Substantia nigra (tissue), 51 donors: ENCODE measurements at places on chromosomes 7 and 10.
A peak's percentile ranks its signal among the peaks of the same experiment; 100 is the strongest.

- no peak for DNase-seq
Measured at GRCh38 chr10:31147210-31147608, 115.5 kb upstream of the ZNF438 start.

GRCh38 chr7:117707080-117707479, 166.2 kb downstream of the CTTNBP2 start:
- DNase-seq, result no peak

DNA sequence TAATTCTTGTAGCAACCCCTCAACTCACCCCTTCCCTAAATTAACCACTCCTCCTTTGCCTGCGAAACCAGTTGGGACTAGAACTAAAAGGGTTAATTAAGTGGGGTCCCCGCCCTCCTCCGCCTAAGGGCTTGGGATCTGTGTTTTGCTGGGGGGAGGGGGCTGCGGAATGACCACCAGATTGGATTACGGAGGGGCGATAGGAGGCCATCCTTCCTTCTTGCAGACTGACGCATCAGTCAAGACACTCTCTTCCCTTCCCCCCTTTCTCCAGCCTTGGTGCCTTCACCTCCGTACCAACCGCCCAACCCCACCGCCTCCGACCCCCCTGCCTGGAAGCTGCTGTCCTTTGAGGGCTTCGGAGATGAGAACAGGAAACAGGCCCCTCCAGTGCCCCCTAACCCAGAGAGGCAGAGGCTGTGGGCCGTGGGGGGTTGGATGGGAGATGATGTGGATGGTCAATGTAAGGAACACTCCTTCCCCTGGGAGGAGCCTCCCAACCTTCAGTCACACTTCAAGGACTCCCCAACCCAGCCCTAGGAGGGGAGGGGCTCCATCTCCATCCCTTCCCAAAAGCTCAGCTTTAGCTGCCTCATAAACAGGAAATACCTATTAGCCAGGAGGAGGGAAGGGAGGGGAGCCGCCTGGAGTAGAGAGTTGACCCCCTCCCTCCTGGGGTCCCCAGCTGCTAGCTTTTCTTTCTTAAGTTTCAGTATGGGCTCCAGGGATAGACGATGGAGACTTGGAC, 997 bp upstream of the LDB1 start:
- peak; percentile 28 for DNase-seq

- no peak for DNase-seq
Measured at GRCh38 chr7:46393142-46393541, 472.1 kb upstream of the IGFBP3 start.

DNA sequence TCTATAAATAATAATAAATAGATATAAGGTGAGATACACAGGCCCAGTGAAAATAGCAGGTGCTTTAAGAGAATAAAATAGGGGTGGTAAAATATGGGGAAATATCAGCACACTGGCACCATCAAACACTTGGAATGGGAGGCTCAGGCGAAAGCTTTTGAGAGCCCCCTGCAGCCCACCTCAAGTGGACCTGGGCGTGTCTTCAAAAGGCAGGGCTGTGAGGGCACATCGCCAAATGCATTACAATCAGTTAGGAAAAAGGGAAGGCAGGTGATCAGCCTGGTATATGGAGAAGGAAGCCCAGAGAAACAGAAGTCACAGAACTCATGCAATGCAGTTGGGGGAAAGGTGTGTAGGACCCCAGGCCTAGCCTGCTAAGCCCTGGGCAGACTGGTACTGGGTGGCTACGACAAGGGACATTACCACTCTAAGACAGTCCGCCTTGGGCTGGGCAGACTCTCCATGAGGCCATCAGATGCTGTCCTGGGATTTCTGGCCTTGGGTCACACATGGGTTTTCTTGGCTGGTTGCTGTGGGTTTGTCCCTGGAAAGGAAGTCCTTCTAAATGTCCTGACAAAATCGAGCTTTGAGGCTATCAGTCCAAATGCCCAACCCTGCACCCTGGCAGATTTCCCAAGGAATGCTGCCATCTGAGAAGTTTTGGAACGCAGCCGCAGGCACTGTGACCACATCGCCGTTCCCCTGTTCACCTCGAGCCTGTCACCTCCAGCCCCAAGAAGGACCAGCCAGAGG, 330.6 kb downstream of the GRID1 start:
- DNase-seq, result no peak

DNA sequence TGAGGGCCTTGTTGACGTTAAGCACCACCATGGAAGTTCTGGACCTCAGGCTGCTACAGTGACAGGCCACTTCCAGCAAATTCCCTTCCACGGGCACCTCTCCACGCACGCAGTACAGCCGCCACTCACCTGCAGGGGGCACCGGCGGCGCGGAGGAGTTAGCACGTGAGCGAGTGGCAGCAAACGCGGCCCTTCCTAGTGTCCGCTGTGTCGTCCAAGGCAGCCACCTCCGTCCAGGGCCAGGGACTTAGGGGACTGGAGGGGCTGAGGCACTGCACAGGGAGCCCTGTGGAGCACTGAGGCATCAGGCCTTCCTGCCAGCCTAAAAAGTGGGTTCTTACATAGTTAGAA, 164.4 kb downstream of the SVIL start:
- no peak for DNase-seq

DNA sequence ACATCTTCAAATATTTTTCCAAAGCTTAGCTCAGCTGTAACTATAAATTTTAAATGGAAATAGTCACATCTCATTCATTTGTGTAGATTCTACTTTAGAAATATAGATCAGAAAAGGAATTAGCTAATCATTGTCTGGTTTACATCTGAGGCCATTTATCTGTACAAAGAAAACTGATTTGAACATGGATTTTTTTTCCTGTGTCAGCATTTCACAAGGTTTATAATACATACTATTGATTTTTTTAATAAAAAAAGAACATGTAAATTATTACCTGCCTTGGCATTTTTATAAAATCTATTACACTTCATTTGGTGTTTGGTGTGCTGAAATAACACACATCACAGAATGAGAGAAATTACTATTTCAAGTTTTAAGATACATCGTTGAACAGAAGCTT, 3.5 kb upstream of the GPR37 start:
- no peak for DNase-seq

DNA sequence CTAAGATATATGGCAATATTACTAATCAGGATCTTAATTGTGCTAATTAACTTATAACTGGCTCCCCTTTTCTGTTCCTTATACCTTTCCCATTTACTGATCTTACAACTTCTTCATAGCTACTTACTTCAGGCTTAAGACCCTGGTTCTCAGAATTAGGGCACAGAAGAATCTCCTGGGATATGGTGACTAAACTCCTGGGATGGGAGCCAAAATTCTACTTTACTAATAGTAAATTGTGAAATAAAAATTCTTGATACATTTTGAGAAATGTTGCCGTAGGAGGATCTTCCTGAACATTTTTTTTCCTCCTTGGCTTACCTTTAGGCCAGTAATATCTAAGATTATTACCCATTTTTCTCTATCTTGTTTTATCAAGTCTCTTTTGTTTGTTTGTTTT, 309.5 kb downstream of the ATRNL1 start:
- no peak for DNase-seq

GRCh38 chr10:24952707-24953645, 570 bp upstream of the PRTFDC1 start:
- DNase-seq, result peak; percentile 62

GRCh38 chr7:1052031-1052818, 7.9 kb downstream of the GPR146 start:
- no peak for DNase-seq

- no peak for DNase-seq
Measured at GRCh38 chr10:2777666-2778355, 289.5 kb upstream of the PFKP start.

DNA sequence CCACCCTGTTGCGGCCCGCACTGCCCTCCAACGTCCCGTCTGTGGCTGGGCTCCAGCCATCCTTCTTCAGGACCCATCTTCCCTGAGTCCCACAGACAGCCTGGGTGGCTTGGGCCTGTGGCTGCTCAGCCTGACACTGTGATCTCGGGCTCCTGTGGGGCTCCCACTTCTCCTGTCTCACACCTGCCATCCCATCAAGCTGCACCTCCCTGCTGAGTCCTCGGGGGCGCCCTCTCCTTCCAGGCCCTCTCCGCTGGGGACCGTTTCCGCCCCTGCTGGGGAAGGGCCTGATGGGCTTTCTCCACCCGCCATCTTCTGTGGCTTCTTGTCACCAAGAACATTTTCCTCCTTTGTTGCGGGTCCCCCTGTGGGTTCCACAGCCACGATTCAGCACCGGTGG, 173.8 kb upstream of the PPP2R2D start:
- no peak for DNase-seq

DNA sequence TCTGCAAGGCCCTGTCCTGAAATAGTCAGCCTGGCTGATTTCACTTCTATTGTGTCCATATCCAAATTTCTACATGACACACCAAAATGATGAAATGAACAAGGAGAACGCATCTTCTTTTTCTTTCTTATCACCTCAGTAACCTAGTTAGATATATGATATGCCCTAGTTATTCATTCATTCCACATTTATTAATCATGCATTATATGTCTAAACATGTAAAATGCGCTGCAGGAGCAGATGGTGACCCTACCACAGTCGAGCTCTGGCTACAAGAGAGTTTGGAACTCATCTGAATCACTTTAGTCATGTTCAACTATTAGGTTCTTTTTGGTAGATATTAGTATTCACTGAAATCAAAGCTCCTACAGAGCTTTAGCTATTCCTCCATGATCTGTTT, 31.8 kb upstream of the VPS41 start:
- DNase-seq, result no peak

DNA sequence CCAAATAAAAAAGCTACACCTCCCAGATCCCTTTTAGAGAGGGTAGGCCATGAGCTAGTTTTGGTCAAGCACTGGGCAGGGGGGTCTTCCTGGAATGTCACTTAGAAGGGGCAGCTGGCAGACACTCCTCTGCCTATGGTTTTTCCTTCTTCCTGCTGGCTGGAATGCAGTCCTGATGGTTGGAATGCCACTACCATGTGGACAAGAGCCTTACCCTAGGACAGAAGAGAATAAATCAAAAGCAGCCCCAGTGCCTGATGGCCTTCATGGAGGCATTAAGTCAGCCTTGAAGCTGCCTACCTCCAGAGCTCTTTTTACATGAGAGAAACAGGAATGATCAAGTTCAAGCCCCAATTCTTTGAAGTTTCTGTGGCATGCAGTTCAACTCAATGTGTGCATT, 43.5 kb upstream of the SORBS1 start:
- DNase-seq, result no peak

DNA sequence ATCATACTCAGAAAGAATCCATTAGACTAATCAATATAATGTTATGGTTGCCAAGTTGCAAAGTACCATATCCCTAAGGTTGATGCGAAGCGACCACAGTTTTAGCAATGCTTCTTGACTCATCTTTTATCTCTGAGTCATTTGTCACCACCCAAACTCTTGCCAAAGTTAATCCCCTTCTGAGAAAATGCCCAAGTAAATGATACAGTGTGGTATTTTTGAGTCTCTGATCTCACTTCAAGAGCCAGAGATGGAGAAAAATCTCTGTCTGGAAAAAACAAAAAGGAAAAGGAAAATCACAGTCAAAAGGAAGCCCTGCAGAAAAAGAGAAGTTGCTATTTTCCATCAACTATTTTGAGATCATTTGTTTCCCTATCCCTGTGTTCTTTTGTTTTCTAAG, 26.7 kb upstream of the OTUD1 start:
- DNase-seq, result no peak

GRCh38 chr10:110356628-110357245, 52.0 kb upstream of the SMNDC1 start:
- no peak for DNase-seq
